ENCODE measurements at places on chromosomes 6 and 20.

GRCh38 chr20:42067596-42067995 is 449.4 kb upstream of the CHD6 start:
- DNase-seq = no peak

- DNase-seq = peak; percentile 46
Measured at GRCh38 chr20:46752728-46753127, 43.3 kb downstream of the SLC2A10 start.

GRCh38 chr6:145502416-145502815 is 232.9 kb downstream of the EPM2A start:
- no peak for DNase-seq

- DNase-seq = no peak
Measured at GRCh38 chr20:44065401-44066340, 121.3 kb downstream of the JPH2 start.

- no peak for DNase-seq
Measured at GRCh38 chr6:55675941-55676340, 96.9 kb upstream of the HMGCLL1 start.

GRCh38 chr6:160336200-160336599 is 12.0 kb upstream of the SLC22A3 start:
- no peak for DNase-seq

DNA sequence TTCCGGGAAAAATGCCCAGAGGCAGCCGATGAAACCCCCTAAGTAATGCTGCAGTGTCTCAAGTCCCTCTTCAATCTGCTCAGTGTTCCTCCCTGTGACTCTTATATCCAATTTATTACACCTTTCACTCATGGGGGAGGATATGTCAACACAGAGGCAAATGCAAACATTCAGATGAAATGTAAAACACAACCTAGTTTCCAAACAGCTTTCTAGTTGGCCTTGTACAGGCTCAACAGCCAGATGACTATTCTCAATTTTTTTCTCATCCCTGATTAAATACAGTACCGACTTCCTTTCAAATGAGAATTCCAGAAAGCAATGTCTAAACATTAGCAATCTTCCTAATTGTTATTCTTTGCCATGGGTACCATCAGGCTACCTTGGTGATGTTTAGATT is 65.0 kb downstream of the BLOC1S5 start:
- DNase-seq = no peak

DNA sequence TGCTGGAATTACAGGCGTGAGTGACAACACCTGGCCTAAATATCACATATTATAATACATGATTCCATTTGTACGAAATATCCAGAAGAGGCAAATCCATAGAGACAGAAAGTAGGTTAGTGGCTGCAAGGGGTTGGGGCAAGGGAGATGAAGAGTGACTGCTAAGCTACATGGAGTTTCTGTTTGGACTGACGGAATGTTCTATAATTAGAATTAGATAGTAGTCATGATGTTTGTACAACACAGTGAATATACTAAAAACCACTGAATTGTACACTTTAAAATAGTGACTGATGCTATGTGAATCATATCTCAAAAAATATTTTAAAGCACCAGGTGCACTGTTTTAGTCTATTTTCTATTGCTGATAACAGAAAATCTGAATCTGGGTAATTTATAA is 3.7 kb upstream of the HEBP2 start:
- no peak for DNase-seq

- DNase-seq = no peak
Measured at GRCh38 chr20:3815703-3816315, 4.5 kb upstream of the AP5S1 start.

DNA sequence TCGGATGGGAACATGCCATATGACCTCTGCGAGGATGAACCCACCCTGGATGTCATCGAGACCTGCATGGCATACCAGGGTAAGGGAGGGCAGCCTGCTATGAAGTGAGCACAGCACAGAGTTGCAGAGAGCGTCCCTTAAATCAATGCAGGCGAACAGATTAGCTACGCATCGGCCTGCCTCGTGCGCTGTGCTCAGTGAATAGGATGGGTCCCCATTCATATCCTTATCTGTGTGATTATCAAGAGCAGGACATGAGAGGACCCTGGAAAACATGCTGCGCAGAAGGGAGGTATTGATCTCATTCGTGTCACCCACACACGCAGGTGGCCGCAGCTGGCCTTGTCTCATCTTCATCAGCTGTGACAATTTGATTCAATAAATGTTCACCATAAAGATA is 25.6 kb upstream of the FAM83D start:
- no peak for DNase-seq

DNA sequence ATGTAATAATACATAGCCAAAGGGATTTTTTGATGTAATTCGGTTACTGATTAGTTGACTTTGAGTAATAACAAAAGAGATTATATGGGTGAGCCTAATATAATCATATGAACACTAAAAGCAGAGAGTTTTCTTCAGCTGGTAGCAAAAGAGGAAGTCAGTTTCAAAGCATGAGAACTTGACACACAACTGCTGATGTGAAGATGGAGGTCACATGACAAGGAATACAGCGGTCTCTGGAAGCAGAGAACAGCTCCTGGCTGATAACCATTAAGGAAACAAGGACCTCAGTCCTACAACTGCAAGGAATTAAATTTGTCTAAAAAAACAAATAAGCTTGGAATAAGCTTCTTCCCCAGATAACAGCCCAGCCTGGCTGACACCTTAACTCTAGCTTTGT is 154.5 kb upstream of the PRND start:
- no peak for DNase-seq

DNA sequence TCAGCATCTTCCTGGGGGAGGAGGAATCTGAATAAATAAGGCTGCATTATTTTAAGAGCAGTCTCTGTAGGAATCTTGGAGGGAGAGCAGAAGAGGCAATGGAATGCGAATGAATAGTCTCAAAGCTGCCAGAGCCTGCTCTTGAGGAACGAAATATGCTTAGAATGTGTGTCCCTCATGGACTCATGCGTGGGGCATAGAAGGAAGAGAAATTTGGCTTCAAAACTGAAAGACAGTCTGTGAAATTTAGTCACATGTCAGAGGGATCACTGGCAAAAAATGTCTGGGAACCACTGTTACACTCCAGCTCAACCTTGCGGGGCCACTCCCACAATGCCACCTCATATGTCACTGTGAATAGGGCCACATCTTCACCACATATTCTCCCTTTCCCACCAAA is 95.5 kb downstream of the GJA10 start:
- DNase-seq = no peak

GRCh38 chr6:169239181-169239580 is 14.5 kb downstream of the THBS2 start:
- no peak for DNase-seq

GRCh38 chr6:5082487-5083306 is 2.4 kb upstream of the PPP1R3G start:
- DNase-seq = no peak

DNA sequence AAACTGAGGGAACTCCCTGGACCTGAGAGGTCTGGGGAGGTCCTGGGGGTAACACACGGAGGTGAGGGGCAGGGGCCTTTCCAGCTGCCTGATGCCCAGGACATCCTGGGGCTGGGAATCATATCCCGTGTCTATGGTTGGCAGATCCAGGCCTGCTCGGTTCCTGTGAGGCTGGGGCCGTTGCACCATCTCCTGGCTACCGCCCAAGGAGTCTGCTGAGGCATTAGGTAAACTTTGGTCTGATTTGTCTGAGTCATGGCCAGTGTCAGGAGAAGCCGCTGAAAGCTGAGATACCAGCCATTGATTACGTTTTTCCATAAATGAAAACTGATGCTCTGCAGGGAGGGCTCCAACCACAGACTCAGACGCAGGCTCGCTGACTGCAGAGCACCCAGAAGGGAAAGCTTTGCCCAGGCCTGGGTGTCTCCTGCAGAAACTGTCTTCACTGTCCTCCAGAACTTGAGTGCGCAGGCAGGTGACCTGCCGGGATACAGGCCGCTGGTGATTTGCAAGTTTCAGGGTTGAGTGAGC is 14.2 kb downstream of the TRAF3IP2 start:
- DNase-seq = no peak

- DNase-seq = no peak
Measured at GRCh38 chr20:62860924-62861691, 514 bp downstream of the TCFL5 start.

DNA sequence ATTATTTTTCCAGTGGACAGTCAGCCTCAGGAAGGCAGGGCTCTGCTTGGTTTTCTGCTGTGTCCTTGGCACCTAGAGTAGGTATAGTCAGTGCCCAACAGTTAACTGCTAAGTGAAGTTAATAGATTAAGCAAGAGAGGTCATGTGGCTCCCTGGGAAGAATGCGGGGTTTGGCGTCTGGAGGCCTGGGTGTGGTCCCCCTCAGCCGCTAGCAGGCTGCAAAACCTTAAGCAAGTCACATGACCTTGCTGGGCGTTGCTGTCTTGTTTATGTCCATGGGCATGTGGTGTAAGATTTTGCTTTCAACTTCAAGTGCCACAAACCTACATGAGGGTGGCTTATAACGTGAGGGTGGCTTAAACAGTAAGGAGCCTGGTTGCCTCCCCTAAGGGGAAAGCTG is 75.5 kb upstream of the SCP2D1 start:
- no peak for DNase-seq

DNA sequence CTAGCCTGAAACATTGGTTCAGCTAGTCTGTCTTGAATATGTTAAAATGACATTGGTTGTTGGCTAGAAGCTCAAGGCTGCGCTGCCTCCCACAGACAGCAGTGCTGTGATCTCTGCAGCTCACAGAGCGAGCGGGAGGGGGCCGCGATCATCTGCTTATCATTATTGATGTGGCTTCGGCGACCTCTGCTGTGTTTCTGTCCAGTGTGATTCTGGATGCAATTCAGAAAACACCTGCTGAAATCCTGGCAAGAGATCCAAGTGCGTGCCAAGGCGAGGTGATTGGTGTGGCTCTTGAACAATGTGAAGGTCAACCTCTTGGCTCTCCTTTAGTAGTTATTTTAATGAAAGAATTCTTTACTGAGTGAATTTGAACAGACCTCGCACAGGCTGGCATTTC is 142.3 kb upstream of the SASH1 start:
- DNase-seq = no peak

DNA sequence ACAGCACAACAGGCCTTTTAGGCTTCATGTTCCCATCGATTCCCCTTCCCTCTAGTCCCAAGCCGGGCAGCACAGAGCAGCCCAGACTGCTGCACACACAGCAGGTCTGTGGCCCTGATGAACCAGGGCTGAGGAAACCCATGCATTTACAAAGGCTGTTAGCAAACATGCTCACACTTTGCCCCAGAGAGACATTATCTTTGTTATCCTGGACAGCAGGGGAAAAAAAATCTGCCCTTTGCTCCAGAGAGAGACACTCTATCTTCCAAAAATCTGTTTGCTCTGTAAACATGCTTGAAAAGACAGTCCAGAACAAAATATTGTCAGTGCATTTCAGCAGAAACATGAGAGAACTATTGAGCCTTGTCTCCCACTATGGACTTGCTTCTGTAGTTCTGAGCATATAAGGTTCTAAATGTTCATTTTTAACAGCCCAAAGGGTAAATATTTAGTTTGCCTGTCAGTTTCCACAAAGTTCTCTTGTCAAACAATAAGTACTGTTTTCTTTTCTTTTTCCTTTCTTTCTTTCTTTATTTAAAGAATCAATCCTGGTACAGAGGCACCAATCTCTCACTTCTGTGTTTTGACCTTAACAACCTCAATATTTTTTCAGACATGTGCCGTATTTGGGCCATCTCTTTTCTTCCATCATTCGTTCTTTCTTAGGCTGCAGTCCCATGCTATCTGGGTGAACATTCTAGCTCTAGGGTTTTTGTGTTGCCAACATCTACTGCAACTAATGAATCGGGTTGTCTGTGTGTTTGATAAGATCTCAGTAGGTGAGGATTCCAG is 468.0 kb downstream of the EPM2A start:
- DNase-seq = no peak
